ENCODE measurements at places on chromosomes 2 and 18.

- DNase-seq = no peak
- no peak overlapping the region for H3K27ac ChIP-seq
- no peaks in the 10 kb centered on the region for H3K4me1 ChIP-seq
- H3K36me3 ChIP-seq = no peaks in the 10 kb centered on the region
Measured at GRCh38 chr2:168326572-168326971, 79.2 kb upstream of the STK39 start.

DNA sequence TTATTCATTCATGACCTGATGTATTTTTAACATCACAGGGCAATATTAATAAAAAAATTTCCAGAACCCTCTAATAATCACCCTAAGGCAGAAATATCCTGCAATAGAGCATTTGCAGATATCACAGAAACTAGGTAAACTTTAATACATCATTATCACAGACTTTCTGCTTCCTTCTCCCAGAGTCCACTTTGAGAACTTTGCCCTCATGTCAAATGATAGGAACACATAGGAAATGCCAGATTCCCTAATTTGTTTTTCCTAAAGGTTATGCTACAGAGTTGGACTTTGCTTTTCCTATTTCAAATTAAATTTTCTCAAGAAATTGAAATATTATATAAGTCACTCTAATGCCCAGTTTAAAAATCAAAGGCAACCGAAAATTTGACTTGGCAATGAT lies 352.8 kb upstream of the LRP1B start:
- no peaks in the 10 kb centered on the region for H3K27me3 ChIP-seq
- no peak overlapping the region for H3K27ac ChIP-seq
- H3K4me3 ChIP-seq = no peak overlapping the region
- H3K4me1 ChIP-seq = no peaks in the 10 kb centered on the region
- no peaks in the 10 kb centered on the region for H3K36me3 ChIP-seq

DNA sequence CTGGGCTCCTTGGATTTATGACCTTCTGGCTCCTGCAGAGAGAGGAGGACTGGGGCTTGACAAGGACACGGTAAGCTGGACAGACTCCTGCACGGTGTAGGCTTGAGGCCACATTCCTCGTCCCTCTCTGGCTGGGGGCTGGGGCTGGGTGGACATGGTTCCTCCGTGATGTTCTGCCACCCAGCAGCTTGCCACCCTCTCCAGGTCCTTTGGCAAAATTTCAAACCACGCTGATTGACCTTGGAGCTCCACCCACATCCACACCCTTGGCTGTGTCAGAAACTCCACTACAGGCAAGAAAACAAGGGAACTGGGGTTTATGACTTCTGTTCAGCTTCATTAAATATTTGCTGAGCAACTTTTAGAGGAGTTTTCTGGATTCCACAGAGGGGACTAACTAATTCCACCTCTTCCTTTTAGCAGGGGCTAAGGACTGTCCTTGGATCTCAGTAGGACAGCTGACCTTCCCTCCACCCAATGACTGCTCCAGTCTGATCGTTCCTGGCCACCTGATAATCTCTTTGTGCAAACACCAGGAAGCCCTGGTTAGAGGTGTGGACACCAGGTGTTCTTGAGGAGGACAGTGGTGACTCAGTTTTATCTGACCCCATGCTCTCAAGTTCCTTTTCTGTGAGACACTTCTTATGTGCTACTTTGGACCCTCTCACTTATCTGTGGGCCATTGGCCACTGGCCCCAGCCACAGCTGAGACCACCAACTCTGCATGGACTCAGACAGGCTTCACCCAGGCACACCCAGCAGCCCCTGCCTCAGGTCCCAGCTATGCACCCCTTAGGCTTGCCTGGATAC lies 29.3 kb downstream of the GPR55 start:
- H3K4me1 ChIP-seq = peaks cover 46% of the 10 kb centered on the region
- peak; percentile 12 for DNase-seq
- H3K36me3 ChIP-seq = no peaks in the 10 kb centered on the region
- H3K4me3 ChIP-seq = peak overlapping the region; percentile 8
- no peaks in the 10 kb centered on the region for H3K27me3 ChIP-seq

DNA sequence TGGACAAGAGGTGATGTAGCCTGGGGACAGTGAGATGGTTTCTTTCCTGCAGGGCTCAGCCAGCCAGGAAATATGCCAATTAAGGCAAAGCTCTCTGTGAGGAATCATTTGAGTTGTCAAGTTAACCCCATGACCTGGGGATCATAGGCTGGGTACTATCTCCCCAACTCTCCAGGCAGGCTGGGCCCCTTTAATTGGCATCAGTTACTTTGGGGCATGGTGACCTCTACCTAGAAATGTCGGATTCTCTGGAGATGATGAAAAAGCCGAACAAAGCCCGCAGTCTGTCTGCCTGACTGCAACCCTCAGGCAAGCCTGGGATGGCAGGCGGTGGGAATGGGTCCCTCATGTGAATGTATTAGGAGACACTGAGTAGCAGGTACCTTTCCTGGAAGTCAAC lies 193.5 kb upstream of the SMAD2 start:
- H3K27ac ChIP-seq = no peak overlapping the region
- H3K4me1 ChIP-seq = no peaks in the 10 kb centered on the region
- no peak overlapping the region for H3K4me3 ChIP-seq
- peaks cover 12% of the 10 kb centered on the region for H3K27me3 ChIP-seq
- no peaks in the 10 kb centered on the region for H3K36me3 ChIP-seq

DNA sequence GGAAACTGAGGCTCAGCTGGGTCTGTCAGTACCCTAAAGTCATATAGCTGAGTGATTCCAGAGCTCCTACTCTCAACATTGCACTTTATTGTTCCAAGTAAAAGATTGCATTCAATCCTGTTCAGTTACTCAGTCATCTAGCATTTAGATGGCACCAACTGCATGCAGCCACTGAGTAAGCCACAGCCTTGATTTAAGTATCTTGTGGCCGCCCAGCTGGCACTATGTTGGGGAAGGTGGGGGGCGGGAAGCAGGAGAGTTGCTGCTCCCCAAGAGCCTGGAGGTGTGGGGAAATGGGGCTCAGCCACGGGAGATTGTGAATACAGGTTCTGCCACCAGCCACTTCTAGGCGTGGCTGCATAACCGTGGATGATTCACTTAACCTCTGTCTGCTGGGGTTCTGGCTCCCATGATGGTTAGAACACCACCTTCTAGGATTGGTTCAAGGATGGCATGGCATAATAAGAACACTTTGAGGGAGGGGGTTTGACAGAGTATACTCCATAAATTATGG lies 17.1 kb downstream of the ZFP36L2 start:
- no peak for DNase-seq
- no peaks in the 10 kb centered on the region for H3K36me3 ChIP-seq
- no peak overlapping the region for H3K27ac ChIP-seq
- H3K4me3 ChIP-seq = no peak overlapping the region
- peaks cover 33% of the 10 kb centered on the region for H3K4me1 ChIP-seq

GRCh38 chr2:69559442-69560146 lies 83.9 kb downstream of the AAK1 start:
- DNase-seq = no peak
- H3K27ac ChIP-seq = no peak overlapping the region
- no peak overlapping the region for H3K4me3 ChIP-seq
- peaks cover 3% of the 10 kb centered on the region for H3K4me1 ChIP-seq

DNA sequence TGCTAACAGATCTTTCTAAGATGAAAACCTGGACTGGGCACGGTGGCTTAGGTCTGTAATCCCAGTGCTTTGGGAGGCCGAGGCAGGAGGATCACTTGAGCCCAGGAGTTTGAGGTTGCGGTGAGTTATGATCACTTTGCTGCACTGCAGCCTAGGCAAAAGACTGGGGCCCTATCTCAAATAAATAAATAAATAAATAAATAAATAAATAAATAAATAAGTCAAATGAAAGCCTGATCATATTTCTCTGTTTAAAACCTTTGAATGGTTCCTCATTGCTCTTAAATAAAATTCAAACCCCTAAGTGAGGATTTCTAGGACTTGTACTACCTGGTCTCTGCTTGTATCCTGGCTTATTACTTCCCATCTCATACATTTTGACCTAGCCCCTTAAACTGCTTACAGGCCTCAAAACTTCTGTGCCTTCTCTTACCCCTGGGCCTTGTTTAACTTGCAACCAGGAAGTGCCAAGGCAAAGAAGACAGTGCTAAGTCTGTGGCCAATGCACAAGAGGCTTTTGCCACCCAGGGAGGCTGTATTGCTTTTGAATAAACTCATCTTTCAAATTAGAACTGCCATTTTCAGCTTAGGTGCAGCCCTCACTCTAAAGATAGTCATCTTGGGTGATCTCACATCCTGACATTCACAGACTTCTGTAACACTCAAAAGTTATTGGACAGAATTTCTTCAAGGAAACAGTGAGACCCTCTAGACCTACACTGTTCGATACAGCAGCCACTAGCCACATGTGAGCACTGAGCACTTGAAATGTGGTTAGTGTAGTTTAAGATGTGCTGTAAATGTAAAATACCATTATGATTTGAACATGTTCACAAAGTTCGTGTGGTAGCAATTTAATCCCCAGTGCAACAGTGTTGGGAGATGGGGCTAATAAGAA lies 73.7 kb downstream of the POLE4 start:
- H3K27me3 ChIP-seq = no peaks in the 10 kb centered on the region
- no peak overlapping the region for H3K27ac ChIP-seq
- DNase-seq = no peak
- H3K36me3 ChIP-seq = peaks cover 2% of the 10 kb centered on the region
- H3K4me3 ChIP-seq = no peak overlapping the region
- H3K4me1 ChIP-seq = no peaks in the 10 kb centered on the region

- no peak for DNase-seq
- peak overlapping the region; percentile 100 for H3K4me3 ChIP-seq
- H3K27ac ChIP-seq = peak overlapping the region; percentile 95
- H3K27me3 ChIP-seq = no peaks in the 10 kb centered on the region
- peaks cover 59% of the 10 kb centered on the region for H3K4me1 ChIP-seq
Measured at GRCh38 chr2:119366161-119366648, 429 bp downstream of the C2orf76 start.

DNA sequence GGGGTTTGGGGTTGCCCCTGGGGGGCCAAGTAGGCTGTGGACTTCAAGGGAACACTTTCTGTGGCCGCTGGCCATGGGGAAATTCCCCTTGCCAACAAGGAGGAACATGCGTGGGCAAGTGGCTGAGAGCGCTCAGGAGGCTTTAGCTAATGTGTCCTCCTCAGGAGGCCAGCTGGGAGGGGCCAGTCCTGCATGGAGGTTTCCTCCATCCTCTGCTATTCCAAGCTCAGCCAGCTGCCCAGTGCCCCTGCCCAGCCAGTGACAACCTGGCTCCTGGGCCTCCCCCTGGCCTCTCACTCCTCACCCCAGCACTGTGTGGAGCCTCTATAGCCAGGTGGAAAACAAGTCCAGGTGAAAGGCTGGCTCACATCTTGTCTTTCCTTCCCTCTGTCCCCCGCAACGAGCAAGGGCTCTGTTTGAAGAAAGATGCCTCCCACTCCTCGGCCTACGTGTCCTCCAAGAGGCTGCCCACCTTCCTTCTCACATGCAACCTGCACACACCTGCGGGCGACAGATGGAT lies 64.4 kb upstream of the DAPL1 start:
- H3K27ac ChIP-seq = no peak overlapping the region
- H3K27me3 ChIP-seq = no peaks in the 10 kb centered on the region
- H3K4me3 ChIP-seq = no peak overlapping the region
- H3K4me1 ChIP-seq = no peaks in the 10 kb centered on the region
- H3K36me3 ChIP-seq = no peaks in the 10 kb centered on the region

- H3K36me3 ChIP-seq = peaks cover 5% of the 10 kb centered on the region
- no peak overlapping the region for H3K27ac ChIP-seq
- H3K27me3 ChIP-seq = no peaks in the 10 kb centered on the region
- no peak overlapping the region for H3K4me3 ChIP-seq
Measured at GRCh38 chr2:64386676-64387075, 67.3 kb upstream of the LGALSL start.

DNA sequence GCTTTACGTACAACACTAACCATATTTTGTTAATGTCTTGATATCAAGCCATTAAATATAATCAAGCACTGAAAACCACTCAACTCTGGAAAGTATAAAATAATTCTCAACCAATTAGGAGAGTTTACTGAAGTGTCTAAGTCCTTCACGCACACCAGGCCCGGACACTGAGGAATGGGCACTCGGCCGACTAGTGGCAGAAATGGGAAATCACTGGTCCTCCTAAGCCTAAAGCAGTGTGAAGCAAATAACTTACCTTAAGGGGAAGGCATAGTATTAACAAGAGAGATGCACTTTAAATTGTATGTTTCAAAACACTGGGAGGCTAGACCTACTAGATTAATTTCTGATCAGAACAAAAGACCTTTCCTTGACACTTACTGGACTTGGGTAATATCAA lies 45.7 kb downstream of the FAM210A start:
- DNase-seq = no peak
- peaks cover 18% of the 10 kb centered on the region for H3K4me1 ChIP-seq
- no peak overlapping the region for H3K4me3 ChIP-seq
- H3K27me3 ChIP-seq = no peaks in the 10 kb centered on the region

- no peaks in the 10 kb centered on the region for H3K27me3 ChIP-seq
- no peak for DNase-seq
- no peak overlapping the region for H3K4me3 ChIP-seq
- no peaks in the 10 kb centered on the region for H3K36me3 ChIP-seq
- H3K27ac ChIP-seq = no peak overlapping the region
- H3K4me1 ChIP-seq = peaks cover 6% of the 10 kb centered on the region
Measured at GRCh38 chr18:58787536-58788149, 77.0 kb upstream of the ZNF532 start.

- no peak for DNase-seq
- no peak overlapping the region for H3K4me3 ChIP-seq
- H3K27me3 ChIP-seq = peaks cover 16% of the 10 kb centered on the region
- no peaks in the 10 kb centered on the region for H3K36me3 ChIP-seq
Measured at GRCh38 chr2:176039375-176039774, 37.3 kb upstream of the LNPK start.

- H3K27ac ChIP-seq = no peak overlapping the region
- H3K27me3 ChIP-seq = no peaks in the 10 kb centered on the region
- H3K4me1 ChIP-seq = no peaks in the 10 kb centered on the region
- H3K4me3 ChIP-seq = no peak overlapping the region
Measured at GRCh38 chr2:71102981-71103681, 26.9 kb downstream of the MCEE start.

DNA sequence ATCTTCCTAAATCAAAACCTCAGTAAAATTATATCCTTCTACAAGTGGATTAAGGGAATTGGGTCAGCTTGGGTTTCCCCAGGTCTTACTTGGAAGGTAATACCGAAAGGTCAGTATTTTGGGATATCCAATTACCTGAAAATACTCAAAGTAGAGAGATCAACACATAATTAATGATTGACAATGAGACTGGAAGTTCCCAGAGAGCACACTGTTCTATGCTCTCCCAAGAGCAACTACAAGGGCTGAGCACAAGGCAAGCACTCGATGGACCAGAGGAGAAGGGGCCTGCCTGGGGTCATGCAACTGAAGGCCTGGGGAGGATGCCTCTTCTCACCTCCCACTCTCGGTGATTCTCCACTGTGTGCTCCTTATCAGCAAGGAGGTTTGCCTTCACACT lies 159.2 kb upstream of the ACAA2 start:
- no peak overlapping the region for H3K4me3 ChIP-seq
- H3K4me1 ChIP-seq = no peaks in the 10 kb centered on the region
- H3K27me3 ChIP-seq = peaks cover 9% of the 10 kb centered on the region

Measured in activated B cell treated with CpG ODN at 0.5 μM for 24 hours (primary cell).